ENCODE measurements at places on chromosomes 1 and 21.

- DNase-seq: no peak
Observed at GRCh38 chr1:3902111-3902511, 2.0 kb upstream of the C1orf174 start.

DNA sequence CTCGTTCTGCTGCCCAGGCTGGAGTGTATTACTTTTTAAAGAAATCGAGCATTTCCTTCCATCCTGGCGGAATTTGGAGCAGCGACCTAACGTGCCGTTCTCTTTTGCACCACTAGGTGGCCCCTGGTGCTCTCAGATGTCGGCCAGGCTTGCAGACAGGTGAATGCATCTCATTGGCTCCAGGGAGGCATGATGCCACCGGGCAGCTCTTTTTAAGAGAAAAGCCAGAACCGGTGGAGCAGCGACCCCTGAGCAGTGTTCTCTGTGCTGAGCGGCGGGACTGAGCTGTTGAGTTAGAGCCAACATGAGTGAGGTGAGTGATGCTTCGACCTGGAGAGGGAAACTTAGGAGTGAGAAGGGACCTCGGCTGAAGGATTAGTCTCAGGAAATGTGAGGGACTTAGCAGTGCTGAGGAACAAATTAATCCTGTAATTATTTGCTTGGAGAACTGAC lies at the start of gene PCP4:
PCP4 (plus strand) TSS at position 241 of the 453 bp plus-strand sequence; CDS start at position 305, 64 bp downstream.
- no peak for DNase-seq

GRCh38 chr1:3814771-3815561 lies 18.7 kb upstream of the LRRC47 start:
- DNase-seq: no peak

DNA sequence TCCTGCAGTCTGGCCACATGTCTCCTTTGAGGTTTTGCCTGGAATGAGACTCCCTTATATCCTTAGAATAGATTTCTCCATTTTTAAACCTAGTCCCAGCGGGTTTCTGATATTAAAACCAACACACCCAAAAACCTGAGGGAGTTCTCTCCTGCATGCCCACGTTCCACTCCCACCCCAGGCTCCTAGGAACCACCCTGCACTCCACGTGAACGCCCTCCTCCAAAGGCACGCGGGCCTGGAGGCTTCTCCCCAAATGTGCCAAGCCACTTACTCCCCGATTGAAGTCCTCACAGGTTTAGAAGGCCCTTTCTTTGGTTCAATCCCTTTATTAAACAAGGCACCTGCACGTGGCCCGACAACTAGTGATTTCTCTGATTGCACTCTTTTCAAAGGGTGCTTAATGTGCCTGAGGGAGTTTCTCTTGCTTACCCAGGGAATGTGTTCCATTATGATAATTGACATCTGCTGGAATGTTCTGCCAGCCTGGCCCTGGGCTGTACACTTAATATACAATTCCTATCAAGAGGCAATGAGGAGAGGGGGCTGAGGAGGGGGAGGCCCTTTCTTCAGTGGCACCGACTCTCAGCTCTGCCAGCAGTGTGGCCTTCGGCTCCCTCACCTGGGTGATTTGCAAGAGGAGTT lies 104.3 kb upstream of the ADAR start:
- DNase-seq: no peak

DNA sequence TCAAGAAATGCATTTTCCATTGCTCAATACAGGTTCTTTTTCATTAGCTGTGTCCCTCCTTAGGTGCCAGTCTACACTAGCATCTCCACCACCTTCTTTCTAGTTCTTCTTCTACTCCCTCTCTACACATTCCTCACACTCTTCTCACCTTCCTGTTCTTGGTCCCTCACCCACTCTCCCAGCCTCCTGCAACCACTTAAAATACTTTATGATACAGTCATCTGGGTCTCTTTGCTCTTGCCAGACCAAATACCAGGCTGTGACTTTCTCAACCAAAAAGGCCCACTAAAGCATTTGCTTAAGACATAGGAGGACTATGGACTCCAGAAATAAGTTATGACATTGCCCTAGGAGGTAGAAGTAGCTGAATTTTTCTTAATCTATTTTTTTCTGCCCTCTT lies 35.1 kb downstream of the PIGM start:
- no peak for DNase-seq

GRCh38 chr1:28056129-28056925 lies 32.1 kb downstream of the EYA3 start:
- peak; percentile 74 for DNase-seq

DNA sequence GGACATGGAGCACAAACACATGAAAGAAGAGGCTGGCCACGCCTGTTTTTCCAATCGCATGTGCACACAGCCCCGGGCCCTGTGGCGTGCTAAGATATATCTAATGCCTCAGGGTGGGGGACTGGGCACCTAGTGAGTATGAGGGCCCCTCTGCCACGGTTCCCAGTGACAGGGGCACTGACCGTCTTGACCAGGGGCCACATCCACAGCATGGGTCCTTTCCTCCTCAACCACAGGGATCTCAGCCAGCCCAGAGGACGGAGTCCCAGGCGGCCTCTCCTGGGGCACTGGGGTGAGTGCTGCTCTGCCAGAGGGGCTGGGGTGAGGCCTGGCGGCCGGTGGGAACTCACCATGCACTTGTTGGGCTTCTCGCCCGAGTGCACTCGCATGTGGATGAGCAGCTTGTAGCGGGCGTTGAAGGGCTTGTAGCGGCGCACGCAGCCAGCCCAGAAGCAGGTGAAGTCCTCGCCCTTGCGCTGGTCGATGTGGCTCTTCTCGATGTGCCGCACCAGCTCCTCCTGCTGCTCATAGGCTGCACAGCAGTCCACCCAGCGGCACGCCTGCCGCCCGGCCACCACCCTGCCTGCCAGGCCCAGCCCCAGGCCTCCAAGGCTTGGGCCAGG lies 134.7 kb downstream of the DMRTB1 start:
- DNase-seq: no peak

DNA sequence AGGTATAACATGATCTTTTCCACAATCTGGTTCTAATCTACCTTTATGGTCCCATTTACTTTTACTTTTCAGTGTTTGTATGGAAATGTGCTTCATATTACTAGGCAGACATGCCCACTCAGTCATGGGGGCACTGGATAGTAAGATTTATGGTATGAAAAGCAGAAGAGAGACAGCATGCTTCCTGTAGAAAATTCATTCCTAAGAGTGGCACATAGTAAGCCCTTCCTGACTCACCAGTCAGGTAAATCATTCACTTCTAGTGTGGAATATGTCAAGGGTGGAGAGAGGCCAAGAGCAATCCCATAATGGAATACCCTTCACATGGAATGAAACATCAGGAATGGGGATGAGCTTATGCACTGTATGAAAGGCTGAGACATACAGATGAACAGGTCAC lies 49.5 kb upstream of the BCL10 start:
- DNase-seq: no peak

GRCh38 chr1:162916407-162916806 lies 55.4 kb upstream of the CCDC190 start:
- no peak for DNase-seq

DNA sequence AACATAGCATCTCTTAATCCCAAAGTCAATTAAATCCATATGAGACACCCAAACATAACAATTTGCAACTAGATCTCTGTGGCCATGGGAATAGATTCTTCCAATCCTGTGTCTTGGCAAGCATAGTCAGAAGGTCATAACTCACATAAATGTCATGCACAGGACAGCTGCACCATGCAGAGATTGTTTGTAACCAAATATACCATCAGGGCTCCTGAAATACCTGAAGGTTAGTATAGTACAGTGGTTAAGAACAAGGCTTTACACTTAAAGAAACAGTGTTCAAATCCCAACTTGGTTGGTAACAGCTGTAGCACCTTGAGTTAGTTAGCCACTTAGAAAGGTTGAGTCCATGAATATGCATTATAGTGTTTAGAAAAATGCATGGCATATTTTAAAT lies 82.6 kb upstream of the CCDC190 start:
- no peak for DNase-seq

DNA sequence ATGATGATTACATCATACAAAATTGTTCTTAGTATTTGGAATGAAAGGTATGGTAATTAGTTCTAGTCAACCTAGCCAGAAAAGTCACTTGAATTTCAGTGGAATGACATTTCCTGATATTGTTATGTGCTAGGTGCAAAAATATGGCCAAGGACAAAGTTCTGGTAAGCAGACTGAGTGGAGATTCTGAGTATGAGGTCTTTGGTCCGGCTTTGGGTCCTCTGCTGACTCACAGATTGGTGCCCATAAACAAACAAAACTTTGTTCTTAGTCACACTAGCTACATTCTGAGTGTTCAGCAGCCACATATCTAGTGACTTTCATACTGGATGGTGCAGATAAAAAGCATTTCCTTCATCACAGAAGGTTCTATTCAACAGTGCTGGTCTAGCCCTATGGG lies 206.1 kb downstream of the ZNF648 start:
- no peak for DNase-seq

DNA sequence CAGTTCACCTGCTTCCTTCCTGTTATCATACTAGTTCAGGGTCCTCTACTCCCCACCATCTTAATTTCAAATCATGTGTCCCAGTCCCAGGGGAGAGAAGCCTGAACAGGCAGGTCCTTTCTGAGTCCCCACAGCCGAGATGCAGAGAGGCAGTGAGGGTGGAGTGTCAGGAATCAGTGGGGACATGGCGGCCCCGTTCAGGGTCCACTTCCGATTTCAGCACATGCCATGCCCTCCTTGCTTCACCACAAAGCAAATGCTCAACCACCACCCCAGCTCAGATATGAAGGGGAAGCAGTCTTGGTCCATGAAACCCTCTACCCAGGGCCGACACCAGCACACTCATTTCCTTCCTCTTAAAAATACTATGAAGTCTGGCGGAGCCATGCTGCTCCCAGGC lies 5.2 kb upstream of the SEMA4A start:
- DNase-seq: no peak

DNA sequence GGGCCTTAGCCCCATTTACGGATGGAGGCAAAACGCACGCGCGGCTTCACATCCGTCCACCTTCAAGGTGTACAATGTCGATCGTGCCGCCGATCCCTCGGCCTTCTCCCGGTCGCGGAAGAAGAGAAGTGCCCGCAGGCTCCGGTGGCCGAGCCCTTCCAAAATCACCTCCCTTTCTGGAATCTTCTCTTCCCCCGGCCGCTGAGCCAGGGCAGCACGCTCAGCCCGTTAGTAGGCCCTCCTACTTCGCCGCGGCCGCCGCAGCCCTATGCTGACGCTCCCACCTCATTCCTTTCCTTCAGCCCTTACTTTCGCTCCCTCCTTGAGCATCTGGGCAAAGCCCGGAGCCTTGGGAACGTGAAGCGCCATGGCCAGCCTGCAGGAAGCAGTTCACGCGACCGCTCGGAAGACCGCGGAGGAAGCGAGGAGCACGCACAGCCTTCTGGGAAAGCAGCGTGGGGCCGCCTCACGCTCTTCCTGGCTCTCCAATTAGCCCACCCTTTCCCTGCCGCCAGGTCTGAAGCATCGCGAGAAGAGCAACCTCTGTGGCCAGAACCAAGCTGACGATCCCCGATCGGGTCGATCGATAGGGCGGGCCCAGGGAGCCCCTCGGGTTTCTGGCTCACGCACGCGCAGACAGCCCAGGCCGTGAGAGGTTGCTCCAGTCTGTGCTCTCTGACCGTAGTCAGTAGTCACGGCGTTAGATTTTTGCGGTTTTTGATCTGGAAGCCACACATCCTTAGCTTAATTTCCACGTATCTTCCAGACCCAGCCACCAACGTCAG lies at the start of gene CCT8:
CCT8 (minus strand) TSS at position 427 of the 785 bp plus-strand sequence; CDS start at position 369, 58 bp downstream.
- DNase-seq: peak; percentile 99

DNA sequence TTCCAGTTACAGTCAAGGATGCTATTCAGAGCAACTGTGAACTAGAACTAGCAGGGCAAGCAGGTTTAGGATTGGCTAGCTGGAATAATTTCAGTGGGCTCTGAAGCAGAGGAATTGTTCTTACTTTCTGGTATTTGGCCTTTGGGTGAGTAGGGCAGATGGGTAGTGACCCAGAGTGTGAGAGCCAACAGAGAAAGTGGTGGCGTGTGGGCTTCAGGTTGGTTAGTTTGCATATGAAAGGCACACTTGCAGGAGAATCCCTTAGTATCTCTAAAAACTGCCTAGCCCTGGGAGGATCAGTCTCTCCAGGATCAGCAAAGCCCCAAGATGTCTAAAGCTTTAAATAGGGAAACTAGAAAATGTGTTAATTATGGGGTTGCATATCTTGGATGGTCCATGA lies 67.6 kb upstream of the LRRC8B start:
- DNase-seq: no peak

GRCh38 chr1:221961532-221962292 lies 219.8 kb upstream of the DUSP10 start:
- no peak for DNase-seq
